ENCODE measurements at places on chromosomes 5 and 9.

DNA sequence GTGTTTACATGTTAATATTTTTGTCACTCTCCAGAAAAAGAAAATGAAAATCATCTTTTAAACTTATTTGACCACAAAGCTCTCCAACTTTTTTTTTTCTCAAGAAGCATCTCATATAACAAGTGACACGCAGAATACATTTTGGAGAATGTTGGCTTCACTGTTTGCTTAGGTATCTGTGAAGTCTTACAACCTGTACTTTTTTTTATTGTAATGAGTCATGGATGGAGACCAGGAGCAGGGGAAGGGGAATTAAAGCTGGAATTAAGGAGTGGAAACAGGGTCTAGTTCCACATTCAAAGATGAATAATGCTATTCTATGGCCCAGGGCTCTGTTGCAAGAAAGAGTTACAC lies 211.9 kb downstream of the MAN2A1 start:
- DNase-seq, result no peak

- DNase-seq, result no peak
These were observed 18.6 kb upstream of the KDM4C start for GRCh38 chr9:6739218-6739617.

- DNase-seq, result no peak
These were observed 2.2 kb upstream of the VPS13A start for GRCh38 chr9:77175151-77175550.

DNA sequence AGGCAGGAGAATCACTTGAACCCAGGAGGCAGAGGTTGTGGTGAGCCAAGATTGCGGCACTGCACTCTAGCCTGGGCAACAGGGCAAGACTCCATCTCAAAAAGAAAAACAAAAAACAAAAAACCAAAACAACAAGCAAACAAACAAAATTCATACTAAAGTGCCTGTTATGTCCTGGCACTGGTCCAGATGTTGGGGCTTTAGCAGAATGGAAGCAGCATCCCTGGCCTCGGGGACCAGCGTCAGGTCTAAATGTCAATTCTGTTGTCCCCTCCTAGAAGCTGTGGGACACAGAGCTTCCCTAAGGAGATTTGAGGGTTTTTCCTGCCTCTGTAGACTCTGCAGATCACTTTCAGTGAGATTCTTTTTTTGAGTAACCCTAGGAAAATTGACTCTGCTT lies 26.2 kb downstream of the PPARGC1B start:
- DNase-seq, result no peak

- DNase-seq, result no peak
These were observed 109.9 kb upstream of the RUSC2 start for GRCh38 chr9:35380039-35380438.

DNA sequence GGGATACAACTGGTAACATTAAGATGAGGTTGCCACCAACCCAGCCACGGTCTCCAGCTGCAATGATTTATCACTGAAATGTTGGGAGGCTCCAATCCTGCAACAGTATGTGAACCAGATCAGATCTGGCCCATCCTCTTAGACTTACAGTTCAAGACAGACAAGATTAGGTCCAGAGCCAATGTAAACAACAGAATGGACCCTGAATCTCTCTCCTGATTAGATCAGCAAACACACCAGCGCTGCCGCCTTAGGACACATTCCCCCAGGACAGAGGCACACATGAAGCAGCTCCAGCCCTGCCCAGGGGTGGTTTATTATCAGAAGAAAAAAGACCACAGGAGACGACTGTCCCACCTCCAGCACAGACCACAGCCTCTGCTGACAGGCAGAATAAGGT lies 82.1 kb downstream of the SLIT3 start:
- no peak for DNase-seq

GRCh38 chr5:172766287-172767108 lies 4.5 kb downstream of the DUSP1 start:
- DNase-seq, result no peak

DNA sequence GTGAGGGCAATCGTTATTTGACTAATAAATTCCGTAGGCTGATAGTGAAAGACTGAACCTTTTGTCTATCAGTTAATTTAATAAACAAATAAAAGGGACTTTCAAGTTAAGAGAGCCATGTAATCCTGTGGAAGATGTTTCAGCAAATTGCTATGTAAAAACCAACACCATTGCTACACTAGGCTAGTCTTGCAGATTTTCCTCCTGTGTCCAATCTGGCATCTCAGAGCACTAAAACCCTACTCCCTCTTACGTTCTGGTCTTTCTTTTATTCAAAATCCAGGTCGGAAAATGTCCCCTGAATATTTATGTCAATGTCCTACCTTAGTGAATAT lies 478.8 kb upstream of the TNC start:
- no peak for DNase-seq

GRCh38 chr9:132997591-132997990 lies 19.1 kb downstream of the GFI1B start:
- DNase-seq, result no peak

DNA sequence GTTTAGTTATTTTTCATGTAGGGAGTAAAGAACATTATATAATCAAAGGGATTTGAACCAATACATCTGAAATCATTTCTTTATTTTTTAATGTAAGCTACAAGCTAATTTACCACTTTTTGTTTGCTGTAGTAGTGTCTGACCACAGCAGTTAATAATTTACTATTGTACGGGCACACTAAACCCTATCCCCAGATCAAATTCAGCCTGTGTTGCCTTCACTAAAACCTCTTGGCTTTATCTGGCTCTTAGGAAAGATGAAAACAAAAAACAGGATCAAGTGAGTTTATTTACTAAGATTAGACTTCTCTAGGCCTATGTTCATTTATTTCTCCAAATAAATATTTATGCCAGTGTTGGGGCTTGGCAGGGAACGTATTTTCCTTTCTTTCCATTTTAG lies 384.1 kb downstream of the EBF1 start:
- no peak for DNase-seq

DNA sequence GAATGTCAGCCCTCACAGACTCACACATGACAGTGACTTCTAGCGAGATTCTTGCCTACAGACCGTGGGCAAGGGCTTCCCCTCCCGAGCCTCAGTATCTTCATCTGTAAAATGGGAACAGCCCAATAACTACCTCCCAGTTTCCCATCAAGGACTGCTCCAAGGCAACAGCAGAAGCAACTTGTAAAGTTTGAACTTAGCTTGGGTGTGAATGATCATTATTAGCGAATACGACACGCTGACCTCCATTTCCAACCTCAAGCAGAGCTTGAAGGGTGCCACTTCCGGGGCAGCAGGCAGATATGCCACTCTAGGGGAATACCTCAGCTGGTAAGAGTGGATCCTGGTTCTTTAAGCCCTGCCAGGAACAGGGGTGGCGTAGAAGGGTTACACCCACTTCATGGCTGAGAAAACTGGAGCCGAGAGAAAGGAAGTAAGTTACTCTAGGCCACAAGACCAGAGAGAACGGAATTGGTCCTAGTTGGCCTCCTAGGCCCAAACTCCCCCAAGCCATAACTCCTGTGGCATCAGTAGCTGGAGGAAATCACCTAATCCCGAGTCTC lies 2.0 kb downstream of the RNF44 start:
- DNase-seq, result no peak

GRCh38 chr9:69980041-69980440 lies 63.6 kb upstream of the MAMDC2 start:
- no peak for DNase-seq

GRCh38 chr5:148808864-148809642 lies 17.4 kb upstream of the ADRB2 start:
- DNase-seq, result no peak

- DNase-seq, result no peak
These were observed 292.8 kb downstream of the TLE1 start for GRCh38 chr9:81396528-81396927.

GRCh38 chr9:100447041-100447440 lies 20.1 kb downstream of the MSANTD3 start:
- DNase-seq, result no peak

- no peak for DNase-seq
These were observed 47.0 kb upstream of the EXOC3 start for GRCh38 chr5:395921-396530.

DNA sequence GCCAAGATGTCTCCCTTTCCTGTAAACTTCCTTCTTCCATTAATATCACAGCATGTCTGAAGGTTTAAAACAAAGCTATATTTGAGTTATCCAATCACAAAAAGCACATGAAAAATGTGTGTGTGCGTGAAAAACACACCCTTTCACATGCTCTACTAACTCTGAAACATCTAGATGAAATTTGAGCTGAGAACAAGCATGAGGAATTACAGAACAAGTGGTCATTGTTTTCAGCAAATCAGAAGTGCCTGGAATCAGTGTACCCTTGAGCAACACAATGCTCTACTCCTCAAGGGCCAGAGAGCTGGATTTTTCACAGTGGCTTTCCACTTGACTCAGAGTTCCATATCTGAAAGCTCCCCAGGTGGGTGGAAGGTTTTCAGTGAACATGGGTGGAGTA lies 255.9 kb downstream of the PSAT1 start:
- DNase-seq, result no peak

DNA sequence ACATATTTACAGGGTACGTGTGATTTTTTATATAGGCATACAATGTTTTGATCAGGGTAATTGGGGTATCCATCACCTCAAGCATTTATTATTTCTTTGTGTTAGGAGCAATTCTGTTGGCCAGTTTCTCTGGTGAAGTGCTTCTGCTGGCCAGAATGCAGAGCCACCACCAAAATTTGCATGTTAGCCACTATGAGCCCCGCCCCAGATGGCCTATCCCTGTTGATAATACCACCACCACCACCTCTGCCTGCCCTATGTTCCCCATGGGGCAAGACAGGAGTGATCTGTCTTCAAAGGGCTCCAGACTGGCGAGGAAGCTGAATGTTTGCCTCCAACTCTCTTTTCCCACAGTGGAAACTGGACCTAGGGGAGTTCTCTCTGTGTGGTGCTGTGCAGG lies 26.0 kb upstream of the JAK2 start:
- no peak for DNase-seq

All from SK-N-MC (cell line).